Testis (tissue), 5 donors: ENCODE measurements at places on chromosomes 2 and 18.

GRCh38 chr2:184727813-184728212 is 129.5 kb downstream of the ZNF804A start:
- no peak for DNase-seq

- no peak for DNase-seq
Measured at GRCh38 chr2:35496022-35496421, 859.6 kb upstream of the CRIM1 start.

- no peak for DNase-seq
Measured at GRCh38 chr2:20594957-20595356, 55.9 kb downstream of the HS1BP3 start.

DNA sequence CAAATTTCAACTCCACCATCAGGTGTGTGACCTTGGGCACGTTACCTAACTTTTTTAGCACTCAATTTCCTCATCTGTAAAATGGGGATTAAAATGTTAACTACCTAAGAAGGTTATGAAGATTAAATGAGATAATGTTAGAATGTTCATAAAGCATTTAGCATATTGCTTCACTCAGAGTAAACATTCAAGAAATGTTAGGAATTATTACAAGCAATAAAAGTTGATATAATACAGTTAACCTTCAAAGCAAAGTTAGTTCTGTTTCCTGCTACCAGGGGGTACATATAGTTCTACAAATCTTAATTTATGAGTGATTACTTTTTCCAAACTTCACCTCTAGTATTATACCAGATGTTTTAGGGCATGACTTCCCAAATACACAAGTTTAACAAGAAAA is 254.2 kb downstream of the PDE11A start:
- no peak for DNase-seq

GRCh38 chr2:128160616-128161275 is 69.7 kb downstream of the UGGT1 start:
- DNase-seq: peak; percentile 36

DNA sequence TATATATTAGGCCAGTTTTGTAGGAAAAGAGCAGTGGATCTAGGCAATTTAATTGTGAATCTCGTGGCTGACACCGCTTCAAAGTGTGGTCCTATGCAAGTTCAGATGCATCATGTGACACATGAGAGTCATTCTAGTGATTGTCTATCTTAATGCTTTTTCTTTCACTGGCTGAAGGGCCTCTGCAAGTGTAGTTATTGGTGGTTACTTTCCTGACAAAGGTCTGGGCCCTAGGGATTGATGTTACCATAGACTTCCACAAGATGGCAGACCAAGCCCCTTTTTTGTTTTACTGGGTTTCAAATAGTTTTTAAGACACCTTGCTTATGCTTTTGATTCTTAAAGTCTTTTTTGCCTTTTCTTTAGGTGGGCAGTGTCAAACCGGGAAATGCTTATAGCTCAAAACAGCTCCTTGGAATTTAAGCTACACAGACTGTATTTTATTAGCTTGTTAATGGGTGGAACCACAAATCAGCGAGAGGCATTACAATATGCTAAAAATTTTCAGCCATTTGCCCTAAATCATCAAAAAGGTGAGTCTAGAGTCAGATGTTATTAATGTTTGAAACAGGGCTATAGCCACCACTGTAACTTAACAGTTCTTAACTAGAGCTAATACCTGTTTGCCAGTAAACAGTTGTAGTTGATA is 25.9 kb downstream of the CD8A start:
- peak; percentile 28 for DNase-seq
